Smooth muscle cell of the umbilical artery (primary cell): ENCODE measurements at places on chromosomes 5 and 9. TPM values are rescaled to one million over a fixed set of nuclear protein-coding genes. Genes with fewer than 3 reads are reported as not detected.

Gene DDX41
- total RNA-seq, result 88.5 and 128 TPM in 2 replicates

Gene NEUROG1
- not detected in 2 replicates for total RNA-seq

Gene LOX
- 782 and 874 TPM in 2 replicates for total RNA-seq

Gene CENPK
- total RNA-seq, result 1.8 and 13.6 TPM in 2 replicates

Gene FAM170A
- not detected in 2 replicates for total RNA-seq

Gene OR13C9
- not detected in 2 replicates for total RNA-seq

Gene GPR150
- under 0.01 and 0.28 TPM in 2 replicates for total RNA-seq

Gene RELL2
- total RNA-seq, result 3.9 and 7.0 TPM in 2 replicates

Gene SLC4A9
- total RNA-seq, result not detected in 2 replicates

Gene RAB3C
- total RNA-seq, result not detected in 2 replicates

Gene AGXT2
- total RNA-seq, result not detected in 2 replicates

Gene AKNA
- 6.3 and 7.7 TPM in 2 replicates for total RNA-seq

Gene TOR4A
- 19.0 and 33.5 TPM in 2 replicates for total RNA-seq

Gene HK3
- not detected in 2 replicates for total RNA-seq

Gene GRM6
- not detected in 2 replicates for total RNA-seq

Gene ZFP37
- total RNA-seq, result 1.9 and 2.4 TPM in 2 replicates

Gene CRHBP
- not detected in 2 replicates for total RNA-seq

Gene HAND1
- 0.14 and 0.30 TPM in 2 replicates for total RNA-seq

Gene EPB41L4B
- 0.09 TPM in 1 of 2 replicates, not detected in the other for total RNA-seq

Gene ADAMTS13
- total RNA-seq, result 1.8 and 2.8 TPM in 2 replicates

Gene SPAAR
- total RNA-seq, result 0.14 TPM in 1 of 2 replicates, not detected in the other

Gene PCDHA7
- 0.74 and 2.4 TPM in 2 replicates for total RNA-seq

Gene NOXA1
- total RNA-seq, result 0.18 and 0.30 TPM in 2 replicates

Gene OR1Q1
- not detected in 2 replicates for total RNA-seq

Gene PCDH12
- total RNA-seq, result under 0.01 and 0.05 TPM in 2 replicates

Gene PCA3
- not detected in 2 replicates for total RNA-seq

Gene ARL10
- 23.8 and 25.2 TPM in 2 replicates for total RNA-seq

Gene DRD1
- under 0.01 TPM in 1 of 2 replicates, not detected in the other for total RNA-seq

Gene IGFBPL1
- 0.32 TPM in 1 of 2 replicates, not detected in the other for total RNA-seq

Gene ZNF462
- 17.2 and 24.3 TPM in 2 replicates for total RNA-seq
